ENCODE measurements at places on chromosomes 2 and 18.

DNA sequence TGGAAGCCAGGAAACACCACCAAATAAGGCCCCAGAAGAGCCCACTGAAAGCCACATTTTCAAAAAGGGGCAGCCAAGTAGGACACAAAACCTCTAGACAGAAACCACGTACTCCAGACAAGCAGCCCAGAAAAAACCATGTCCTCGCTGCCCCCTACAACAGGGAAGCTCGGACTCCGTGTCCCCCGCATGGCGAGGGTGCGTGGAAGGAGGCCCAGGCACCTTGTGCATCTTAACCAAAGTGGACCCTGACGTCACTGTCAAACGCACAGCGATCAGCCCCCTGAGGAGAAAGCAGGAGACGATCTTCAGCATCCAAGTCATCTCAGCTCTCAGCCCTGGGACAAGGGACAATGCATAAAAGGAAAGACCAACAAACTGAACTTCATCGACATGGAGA lies 168.4 kb downstream of the EIPR1 start:
- DNase-seq = no peak

DNA sequence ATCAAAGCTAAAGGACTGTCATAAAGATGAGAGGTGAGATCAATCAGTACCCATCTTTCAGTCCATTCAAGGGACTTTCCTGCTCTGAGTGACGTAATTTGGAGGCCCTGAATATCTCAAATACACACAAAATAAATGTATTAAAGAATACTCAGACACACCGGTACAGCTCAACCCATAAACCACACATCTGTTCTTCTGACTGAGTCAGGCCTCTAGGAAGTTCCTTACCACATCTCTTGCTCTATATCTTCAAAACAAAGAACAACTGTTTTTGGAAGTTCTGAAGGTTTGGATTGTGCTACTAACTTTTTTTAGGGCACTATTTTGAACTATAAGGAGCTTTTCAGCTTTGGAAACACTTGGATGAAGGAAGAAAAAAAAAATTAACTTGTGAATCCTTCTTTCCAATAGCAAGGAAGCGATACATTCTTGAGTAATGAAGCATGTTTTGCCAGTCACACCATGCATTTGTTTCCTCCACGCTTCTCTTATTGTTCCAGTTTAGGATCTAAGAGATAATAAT lies 866.5 kb upstream of the VRK2 start:
- no peak for DNase-seq

DNA sequence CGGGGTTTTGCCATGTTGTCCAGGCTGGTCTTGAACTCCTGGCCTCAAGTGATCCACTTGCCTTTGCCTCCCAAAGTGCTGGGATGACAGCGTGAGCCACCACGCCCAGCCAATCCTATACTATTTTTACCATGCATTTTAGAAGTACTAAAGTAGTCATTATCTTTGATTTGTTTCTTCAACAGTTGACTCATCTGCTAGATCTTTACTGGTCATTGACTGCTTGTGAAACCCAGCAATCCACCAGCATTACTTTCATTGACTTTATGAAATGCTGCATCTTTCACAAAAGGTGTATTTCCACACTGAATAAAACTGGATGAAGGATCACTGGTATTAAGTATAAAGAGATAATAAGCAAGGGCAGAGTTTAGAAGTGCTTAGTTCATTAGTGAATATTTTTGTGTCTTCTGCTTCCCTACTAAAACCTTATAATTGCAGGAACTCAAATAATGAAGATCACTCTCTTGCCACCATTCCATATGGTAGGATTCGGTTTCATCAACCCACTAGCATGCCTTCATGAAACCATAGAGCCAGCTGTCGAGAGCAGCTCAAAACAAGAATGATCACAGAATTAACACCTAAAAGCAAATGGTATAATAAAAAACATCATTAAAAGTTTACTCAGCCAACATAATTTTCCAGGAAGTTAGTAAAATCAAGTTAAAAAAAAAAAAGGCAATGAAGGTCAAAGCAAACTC lies 33.1 kb downstream of the IRS1 start:
- no peak for DNase-seq

DNA sequence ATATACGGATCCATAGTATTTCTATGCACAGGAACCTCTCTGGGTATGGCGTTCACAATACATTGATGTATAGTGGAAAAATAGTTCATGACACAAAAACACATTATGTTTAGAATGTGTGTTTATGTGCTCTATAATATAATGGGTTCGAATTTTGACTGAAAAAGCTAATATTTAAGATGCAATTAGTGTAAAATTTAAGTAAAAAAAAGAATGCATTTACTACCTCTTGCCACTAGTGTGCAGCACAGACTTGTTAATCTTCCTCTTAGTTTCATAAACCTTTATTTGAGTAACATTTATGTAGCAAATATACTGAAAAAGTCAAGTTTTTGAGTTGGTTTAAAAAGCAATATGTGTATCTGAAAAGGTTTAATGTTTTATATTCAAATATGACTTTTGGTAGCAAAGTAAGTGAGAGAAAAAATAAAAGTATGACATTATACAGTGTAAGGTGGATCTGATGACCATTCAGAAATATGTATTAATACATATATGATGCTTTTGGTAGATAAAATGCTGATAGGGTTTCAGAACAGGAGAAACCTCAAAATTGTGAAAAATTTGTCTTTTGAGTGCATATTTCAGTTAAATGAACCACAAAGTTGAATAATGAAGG lies 49.4 kb downstream of the CCDC102B start:
- DNase-seq = no peak

- DNase-seq = no peak
These were observed 233.7 kb downstream of the TWIST2 start for GRCh38 chr2:239081622-239082021.

Measured in thyroid gland (tissue), 4 donors.